ENCODE measurements at places on chromosomes 1 and 21.

- H3K36me3 ChIP-seq, result no peaks in the 10 kb centered on the region
- peak within 1 kb of the TSS; percentile 70 for H3K4me3 ChIP-seq
- peaks cover 15% of the 10 kb centered on the region for H3K4me1 ChIP-seq
- no peaks in the 10 kb centered on the region for H3K27me3 ChIP-seq
- peak within 1 kb of the TSS; percentile 86 for H3K27ac ChIP-seq
- peak; percentile 56 for DNase-seq
These were observed at the start of gene MAP3K6 for GRCh38 chr1:27366411-27367159. TSS of gene MAP3K6 (minus strand) at chr1:27366961. CDS start at chr1:27366597, 364 bp downstream.

DNA sequence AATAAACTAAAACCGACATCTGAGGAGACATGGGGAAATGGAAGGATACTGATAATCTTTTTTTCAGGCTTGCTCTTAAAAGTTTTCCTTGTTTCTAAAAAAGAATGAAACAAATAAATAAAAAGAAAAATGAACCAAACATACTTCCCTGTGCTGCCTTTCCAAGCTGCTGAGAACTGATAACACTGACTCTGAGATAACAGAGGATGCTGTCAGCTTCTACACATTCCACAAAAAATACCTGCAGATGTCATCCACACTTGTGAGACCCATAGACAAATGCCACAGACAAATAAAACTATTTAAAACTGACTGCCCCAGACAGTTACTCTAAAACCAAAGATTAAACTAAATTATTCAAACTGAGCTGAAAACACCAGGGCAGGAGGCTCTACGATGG is 12.0 kb upstream of the OR6K3 start:
- no peak overlapping the region for H3K4me3 ChIP-seq
- no peaks in the 10 kb centered on the region for H3K4me1 ChIP-seq
- no peaks in the 10 kb centered on the region for H3K27me3 ChIP-seq
- DNase-seq, result no peak
- no peaks in the 10 kb centered on the region for H3K36me3 ChIP-seq
- H3K27ac ChIP-seq, result no peak overlapping the region

- peaks cover 86% of the 10 kb centered on the region for H3K4me1 ChIP-seq
- peak; percentile 88 for DNase-seq
- H3K4me3 ChIP-seq, result peak overlapping the region; percentile 42
- H3K27me3 ChIP-seq, result no peaks in the 10 kb centered on the region
These were observed 10.1 kb downstream of the EPHA2 start for GRCh38 chr1:16145662-16146278.

- H3K36me3 ChIP-seq, result no peaks in the 10 kb centered on the region
- H3K27ac ChIP-seq, result no peak overlapping the region
- peaks cover 9% of the 10 kb centered on the region for H3K27me3 ChIP-seq
- H3K4me1 ChIP-seq, result peaks cover 5% of the 10 kb centered on the region
- no peak overlapping the region for H3K4me3 ChIP-seq
- DNase-seq, result no peak
These were observed 72.6 kb upstream of the ROR1 start for GRCh38 chr1:63701187-63701586.

DNA sequence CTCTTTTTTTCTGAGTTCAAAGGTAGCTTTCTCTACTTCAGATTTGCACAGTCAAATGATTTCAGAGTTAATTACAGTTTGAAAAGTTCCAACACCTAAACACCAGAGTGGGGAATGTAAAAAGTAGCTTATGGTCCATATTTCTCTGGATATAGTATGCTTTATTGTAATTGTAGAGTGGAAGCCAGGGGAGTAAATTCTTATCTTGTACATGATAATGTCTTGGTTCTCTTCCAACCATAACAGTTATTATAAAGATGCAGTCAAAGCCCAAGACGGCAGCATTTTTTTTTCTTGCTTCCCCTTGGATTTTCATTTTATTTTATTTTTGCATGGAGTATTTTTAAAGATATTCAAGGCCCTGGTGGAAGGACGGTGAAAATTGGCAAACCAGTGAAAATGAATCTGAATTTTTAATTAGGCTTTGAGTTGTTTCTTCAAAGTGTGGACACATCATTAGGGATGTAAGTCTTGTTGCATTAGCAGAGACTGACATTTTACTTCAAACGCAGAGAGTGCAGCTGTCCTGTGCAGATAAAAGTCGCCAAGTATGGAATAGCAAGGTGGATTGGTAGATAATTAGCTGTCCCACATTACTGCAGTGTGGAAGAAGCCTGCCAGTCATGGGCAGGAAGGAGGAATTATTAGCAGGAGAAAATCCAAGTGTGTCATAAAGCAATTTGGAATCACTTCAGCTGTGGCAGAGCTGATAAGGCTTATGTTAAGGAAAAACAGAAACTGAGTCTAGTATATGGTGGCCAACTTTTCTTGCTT is 11.3 kb downstream of the CACHD1 start:
- no peak overlapping the region for H3K4me3 ChIP-seq
- H3K27ac ChIP-seq, result no peak overlapping the region
- no peaks in the 10 kb centered on the region for H3K27me3 ChIP-seq
- DNase-seq, result no peak
- H3K36me3 ChIP-seq, result no peaks in the 10 kb centered on the region
- peaks cover 31% of the 10 kb centered on the region for H3K4me1 ChIP-seq

DNA sequence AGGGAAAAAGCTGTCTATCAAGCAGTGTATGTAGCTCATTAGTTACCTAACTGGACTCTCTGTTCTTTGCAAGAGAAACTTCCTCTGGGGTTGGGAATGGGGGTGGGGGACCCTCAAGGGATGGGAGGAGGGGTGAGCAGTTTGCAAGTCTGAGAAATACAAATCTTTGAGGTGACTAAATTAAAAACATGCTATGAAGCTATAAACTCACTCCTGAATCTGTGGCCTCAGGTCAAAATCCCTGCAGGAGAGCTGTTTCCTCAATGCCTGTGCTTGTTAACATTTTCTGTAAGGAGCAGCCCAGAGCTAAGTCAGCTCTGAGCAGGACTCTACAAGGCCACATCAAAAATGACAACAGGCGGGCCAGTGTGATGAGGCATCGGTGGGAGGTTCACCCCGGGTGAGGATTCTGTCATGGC is 32.8 kb upstream of the PTPRC start:
- H3K27ac ChIP-seq, result no peak overlapping the region
- DNase-seq, result no peak
- H3K27me3 ChIP-seq, result no peaks in the 10 kb centered on the region
- no peaks in the 10 kb centered on the region for H3K4me1 ChIP-seq

DNA sequence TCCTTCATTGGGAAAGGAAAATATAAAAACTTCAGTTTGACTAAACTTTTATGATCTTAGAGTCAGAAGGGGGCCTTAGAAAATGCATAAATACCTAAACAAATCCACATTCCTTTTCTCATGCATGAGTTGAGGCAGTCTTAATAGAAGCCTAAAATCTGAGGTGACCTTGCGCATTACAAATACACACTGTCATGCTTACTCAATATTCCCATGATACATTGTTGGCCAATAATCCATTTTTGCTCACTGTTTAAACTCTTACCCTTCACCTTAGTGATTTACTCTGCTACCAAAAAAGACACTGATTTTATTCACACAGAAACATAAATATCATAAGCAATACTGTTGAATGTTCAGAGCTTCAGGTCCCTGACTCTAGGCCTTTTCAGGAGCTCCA is 19.1 kb upstream of the TMCO1 start:
- H3K36me3 ChIP-seq, result no peaks in the 10 kb centered on the region
- H3K27ac ChIP-seq, result no peak overlapping the region
- H3K4me1 ChIP-seq, result no peaks in the 10 kb centered on the region
- H3K4me3 ChIP-seq, result no peak overlapping the region
- H3K27me3 ChIP-seq, result no peaks in the 10 kb centered on the region
- no peak for DNase-seq

GRCh38 chr1:2360588-2361364 is 30.6 kb downstream of the MORN1 start:
- H3K36me3 ChIP-seq, result no peaks in the 10 kb centered on the region
- peak; percentile 19 for DNase-seq
- no peaks in the 10 kb centered on the region for H3K27me3 ChIP-seq

DNA sequence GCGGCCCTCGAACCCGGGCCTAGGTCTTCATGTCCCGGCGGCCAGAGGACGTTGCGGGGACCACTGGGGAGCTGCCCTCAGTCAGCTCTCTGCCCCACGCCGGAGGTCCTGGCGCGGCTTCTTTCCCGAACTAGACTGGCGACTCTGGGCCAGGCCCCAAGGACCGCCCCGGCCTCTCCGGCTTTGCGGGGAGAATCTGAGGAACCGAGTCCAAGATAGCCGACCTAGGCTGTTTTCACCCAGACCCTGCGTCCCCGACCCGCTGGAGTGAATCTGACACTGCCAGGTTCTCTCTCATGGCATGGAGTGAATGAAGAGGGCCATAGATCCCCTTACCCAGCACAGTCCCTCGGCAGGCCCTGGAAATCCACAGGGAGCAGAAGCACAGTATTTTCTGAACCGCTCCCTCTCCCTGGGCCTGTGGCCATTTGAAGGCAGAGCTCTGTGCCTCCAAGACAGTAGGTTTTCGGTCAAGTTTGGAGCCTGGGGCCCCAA is 9.9 kb upstream of the BARHL2 start:
- H3K4me3 ChIP-seq, result no peak overlapping the region
- no peaks in the 10 kb centered on the region for H3K4me1 ChIP-seq
- H3K36me3 ChIP-seq, result no peaks in the 10 kb centered on the region
- no peak for DNase-seq
- no peak overlapping the region for H3K27ac ChIP-seq
- H3K27me3 ChIP-seq, result peaks cover 100% of the 10 kb centered on the region

DNA sequence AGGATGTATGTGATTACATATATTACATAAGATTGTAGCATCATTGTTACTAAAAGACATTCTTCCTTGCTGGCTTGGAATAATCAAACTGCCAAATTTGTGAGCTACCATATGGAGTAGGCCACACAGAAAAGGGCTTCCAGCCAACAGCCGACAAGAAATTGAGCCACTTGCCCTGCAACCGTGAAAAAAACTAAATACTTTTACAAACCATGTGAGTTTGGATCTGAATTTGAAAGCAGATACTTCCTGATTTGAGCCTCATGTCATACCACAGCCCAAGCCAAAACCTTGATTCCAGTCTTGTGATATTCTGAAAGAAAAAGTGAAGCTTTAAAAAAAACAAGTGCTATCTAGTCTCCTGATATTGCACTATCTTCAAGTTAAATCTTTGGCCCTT is 55.6 kb upstream of the PRMT6 start:
- H3K27ac ChIP-seq, result no peak overlapping the region
- H3K4me3 ChIP-seq, result no peak overlapping the region
- peak; percentile 8 for DNase-seq
- H3K27me3 ChIP-seq, result no peaks in the 10 kb centered on the region

DNA sequence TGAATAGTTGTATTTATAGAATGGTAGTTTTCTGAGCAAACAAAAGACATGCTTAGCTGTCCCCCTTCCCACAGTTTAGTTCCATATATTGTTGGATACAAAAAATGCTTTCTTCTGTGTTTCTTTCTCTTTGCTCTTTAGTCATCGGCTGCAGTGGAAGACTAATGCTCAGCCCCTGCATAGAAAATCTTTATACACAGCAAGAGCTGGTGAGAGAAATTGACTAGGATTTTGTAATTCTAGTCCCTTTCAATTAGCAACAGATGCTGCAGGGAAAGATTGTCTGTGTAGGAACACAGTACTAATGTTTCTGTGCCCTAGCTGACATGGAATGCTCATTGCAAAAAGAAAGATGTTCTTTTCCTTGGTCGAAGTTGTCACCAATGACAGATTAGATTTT is 200.9 kb downstream of the RPS6KC1 start:
- no peak for DNase-seq
- H3K4me1 ChIP-seq, result no peaks in the 10 kb centered on the region
- H3K27me3 ChIP-seq, result no peaks in the 10 kb centered on the region
- H3K36me3 ChIP-seq, result no peaks in the 10 kb centered on the region

Measured in astrocyte (in vitro differentiated cells and primary cell).